ENCODE measurements at places on chromosomes 1 and 21.

DNA sequence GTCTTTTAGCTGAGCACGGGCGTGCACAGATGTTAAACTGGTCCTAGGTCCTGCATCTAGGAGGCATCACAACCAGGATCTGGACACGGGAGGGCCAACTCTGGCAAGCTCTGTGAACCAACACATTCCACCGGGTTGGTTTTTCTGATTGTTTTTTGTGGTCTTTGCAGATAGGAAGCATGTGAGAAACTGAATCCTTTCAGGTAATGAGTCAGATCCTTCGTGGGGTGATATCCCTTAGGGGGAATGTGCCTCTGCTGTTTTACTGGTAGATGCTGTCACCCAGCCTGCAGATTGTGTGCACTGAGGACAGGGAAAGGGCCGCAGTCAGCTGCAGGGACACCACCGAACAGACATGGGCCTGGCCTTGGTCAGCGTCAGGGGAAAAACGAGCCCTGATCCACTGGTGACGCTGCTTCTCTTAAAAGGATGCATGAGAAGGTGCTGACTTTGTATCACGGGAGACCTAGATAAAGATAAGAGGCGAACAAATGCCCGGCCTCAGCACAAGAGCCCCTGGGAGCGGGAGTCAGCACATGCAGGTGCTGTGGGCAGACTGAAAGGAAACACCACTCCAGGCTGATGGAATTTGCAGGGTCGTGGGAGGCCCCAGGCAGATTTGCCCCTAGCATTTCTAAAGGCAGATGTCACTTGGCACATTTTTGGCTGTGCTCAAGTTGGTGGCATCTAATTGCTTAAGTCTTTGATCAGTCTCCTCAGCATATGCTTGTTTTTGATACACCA, 51.1 kb downstream of the DOP1B start:
- peak; percentile 48 for DNase-seq

DNA sequence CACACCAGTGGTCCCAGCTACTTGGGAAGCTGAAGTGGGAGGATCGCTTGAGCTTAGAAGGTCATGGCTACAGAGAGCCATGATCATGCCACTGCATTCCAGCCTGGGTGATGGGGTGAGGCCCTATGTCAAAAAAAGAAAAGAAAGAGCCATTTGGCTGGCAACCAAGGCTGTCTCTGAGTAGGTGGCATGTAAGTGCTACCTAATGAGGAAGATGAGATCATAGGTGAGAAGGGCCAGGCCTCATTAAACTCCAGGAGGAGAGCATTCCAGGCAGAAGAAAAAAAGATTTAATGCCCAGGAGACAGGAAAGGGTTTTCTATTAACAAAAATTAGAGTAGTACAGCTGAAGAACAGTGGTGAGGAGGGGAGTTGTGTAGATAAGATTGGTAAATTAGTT, 103.4 kb upstream of the ZNF678 start:
- DNase-seq, result no peak

GRCh38 chr1:11487196-11487751, 8.3 kb downstream of the DISP3 start:
- DNase-seq, result no peak

DNA sequence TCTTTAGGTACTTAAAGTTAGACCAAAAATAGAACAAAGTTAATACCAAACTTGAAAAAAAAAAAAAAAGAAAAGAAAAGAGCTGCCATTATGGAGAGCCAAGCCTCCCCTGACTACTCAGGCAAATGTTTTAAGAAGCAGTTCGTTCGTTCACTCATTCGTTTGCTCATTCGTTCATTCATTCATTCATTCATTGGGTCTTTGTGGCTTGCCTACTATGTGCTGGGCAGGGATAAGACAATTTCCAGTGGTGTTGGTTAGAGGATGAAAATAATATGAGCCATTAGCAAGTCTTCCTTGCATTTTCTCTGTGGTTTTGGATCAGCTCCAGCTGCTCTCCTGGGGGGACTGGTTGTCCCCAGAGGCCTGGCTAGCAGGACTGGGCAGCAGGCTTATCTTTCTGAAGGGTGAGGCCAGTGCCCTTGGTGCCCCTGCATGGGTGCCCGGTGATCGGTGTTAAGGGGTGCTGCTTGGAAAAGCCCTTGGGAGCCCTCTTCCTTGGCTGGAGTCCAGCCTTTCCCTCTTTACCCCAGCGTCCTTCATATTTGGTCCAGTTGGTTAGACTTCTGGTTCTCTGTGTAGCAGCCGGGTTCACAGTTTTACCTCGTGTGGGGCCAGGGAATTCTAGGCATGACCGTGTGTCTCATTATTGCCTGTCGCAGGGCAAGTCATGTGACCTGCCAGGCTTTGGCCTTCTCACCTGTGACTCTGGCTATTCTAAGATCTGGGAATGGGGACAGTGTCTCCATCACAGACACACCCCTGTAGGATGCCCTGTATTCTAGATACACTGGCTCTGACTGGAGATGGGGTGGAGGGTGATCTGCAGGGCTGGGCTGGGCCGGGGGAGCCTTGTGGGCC, 32.8 kb downstream of the LHX4 start:
- no peak for DNase-seq

- DNase-seq, result no peak
These were observed 110.1 kb downstream of the MRPS6 start for GRCh38 chr21:34183331-34183928.

GRCh38 chr21:46437096-46437498, 21.6 kb upstream of the DIP2A start:
- DNase-seq, result no peak

DNA sequence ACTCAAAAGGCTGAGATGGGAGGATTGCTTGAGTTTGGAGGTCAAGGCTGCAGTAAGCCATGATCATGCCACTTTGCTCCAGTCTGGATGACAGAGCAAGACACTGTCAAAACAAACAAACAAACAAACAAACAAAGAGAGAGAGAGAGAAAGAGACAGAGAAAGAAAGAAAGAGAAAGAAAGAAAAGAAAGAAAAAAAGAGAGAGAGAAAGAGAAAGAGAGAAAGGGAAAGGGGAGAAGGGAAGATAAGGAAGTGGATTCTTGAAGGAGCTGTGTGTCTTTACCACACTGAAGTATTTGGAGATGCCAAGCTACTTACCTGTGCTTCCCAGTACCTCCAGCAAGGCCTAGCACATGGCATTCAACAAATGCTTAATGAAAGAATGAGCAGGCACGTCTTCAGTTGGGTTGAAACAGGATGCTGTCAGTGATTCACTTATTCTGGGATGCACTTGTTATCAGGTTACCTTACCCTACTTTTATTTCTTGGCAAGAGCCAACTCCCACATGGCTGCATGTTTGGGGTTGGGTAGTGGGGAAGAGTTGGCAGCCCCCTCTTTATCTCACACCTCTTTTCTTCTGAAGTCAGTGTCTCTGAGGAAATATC, 28.8 kb downstream of the CD101 start:
- DNase-seq, result no peak

DNA sequence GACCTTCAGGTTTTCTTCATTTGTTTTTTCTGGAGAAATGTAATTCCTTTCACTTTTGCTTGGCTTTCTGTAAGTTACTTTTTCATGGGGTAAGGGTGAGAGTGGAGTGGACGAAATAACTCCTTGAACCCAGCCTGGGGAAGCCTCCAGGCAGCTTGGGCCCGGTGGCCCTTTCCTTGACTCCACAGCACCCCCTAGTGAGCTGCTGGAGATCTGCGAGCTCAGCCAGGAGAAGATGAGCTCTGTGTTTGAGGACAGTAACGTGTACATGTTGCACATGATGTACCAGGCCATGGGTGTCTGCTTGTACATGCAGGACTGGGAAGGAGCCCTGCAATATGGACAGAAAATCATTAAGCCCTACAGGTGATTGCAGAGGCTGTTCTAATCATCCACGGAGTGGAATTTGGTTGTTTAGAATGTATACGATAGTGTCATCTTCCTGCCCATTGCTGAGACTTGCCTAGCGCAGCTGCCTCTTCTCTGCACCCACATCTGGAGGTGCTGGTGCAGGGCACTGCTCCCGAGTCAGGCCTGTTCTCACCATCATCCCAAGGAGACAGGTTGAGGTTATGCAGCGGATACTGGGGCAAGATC, 51.0 kb downstream of the SMYD2 start:
- peak; percentile 53 for DNase-seq

- DNase-seq, result no peak
These were observed 574.7 kb upstream of the ADGRL2 start for GRCh38 chr1:81225789-81226602.

DNA sequence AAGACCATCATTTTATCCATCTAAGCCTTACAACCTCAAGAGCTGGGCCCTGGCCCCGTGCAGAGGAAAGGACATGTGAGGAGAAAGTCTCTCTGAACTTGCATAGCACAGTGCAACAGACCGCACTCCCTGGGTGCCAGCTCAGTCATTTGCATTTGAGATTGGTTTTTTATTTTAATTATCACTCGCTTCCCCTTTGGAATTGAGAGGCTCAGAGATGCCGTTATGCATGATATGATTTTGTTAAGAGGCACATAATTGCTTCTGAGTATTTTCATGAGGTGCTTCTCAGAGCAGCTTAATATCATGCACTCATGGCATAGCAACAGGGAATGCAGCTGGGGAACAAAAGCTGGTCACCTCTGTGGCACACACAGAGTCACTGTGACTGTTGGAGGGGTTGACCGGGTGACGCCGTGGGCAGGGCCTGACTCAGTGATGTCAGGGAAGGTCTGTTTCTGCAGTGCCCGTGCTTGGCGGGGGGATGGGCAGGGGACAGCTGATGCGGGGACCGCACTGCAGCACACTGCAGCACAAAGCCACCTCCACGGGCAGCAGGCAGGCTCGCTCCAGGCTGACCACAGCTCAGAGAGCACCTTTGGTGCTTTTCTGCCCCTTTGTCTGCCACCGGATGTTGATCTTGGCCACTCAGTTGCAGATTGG, 43.2 kb upstream of the VAMP3 start:
- DNase-seq, result no peak

DNA sequence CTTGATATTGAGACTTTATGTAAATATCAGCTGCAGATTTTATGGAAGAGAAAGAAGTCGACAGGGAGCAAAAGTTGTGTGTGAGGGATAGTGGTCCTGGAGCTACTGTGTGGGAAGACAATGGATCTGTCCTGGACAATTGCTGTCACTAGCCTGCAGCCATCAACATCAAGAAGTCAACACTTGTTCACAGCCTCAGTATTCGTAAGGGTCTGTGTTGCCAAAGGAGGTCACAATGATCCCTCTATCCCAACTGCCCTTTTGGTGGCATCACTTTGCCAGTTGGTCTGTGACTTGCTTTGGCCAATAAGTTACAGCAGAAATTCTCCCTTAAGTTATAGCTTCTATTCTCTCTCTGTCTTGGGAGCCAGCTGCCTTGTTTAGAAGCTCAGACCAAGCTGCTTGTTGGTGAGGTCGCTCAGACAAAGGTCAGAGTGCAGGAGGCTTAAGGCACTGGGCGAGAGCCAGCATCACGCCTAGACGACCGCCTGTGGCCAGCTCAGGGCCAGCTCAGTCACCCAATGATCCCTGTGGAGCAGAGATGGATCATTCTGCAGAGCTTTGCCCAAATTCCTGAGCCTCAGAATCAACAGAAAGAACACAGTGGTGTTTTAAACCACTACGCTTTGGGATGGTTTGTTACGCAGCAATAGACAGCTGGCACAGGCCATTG, 134.9 kb downstream of the RHOU start:
- DNase-seq, result no peak

- no peak for DNase-seq
These were observed 30.1 kb downstream of the PTGFR start for GRCh38 chr1:78520843-78521242.

GRCh38 chr21:38121888-38122720, 134.7 kb upstream of the KCNJ15 start:
- DNase-seq, result no peak

DNA sequence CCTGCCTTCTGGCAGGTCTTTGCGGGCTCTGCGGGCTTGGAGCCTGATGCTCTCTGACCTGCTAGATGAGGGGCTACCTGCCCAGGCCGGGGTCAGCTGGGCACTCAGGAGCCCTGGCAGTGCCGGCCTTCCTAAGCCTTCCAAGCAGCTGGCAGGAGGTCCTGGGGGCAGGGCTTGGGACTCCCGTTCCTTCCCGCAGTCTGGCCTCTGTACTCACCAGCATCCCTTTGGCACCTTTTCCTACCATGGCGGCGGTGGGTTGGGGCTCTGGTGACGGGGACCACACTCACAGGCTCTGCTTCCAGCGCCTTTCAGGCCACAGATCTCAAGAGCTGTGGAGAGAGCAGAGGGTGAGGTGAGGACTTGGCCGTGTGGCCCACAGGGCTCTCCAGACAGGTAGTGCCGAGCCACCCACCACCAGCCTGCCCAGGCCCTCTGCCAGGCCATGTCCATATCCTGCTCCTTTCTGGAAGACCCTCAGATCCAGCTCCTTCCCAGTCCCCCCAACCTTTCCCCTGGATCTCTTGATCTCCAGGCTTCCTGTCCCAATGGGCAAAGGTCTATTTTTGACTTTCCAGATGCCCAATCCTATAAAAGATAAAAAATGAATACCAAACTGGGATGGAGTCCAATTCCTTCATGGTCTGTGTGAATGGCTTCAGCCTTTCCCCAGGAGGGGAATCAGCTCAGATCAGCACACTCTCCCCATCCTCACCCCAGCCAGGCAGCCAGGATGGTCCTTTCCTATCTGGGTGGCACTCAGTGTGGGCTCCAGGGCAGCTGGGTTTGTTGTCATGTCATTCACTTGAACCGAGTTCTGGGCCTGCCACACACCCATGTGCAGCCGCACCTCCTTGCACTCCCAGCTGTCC, 7.0 kb downstream of the SLC6A9 start:
- DNase-seq, result no peak

- peak; percentile 0 for DNase-seq
These were observed 6.8 kb downstream of the USH2A start for GRCh38 chr1:216416488-216416887.

GRCh38 chr1:200558866-200559459, 61.6 kb downstream of the KIF14 start:
- peak; percentile 76 for DNase-seq

Data from cardiac muscle cell (in vitro differentiated cells and primary cell).